T-helper 17 cell (primary cell): ENCODE measurements at places on chromosomes 16 and 17.
A peak's percentile ranks its signal among the peaks of the same experiment; 100 is the strongest.

DNA sequence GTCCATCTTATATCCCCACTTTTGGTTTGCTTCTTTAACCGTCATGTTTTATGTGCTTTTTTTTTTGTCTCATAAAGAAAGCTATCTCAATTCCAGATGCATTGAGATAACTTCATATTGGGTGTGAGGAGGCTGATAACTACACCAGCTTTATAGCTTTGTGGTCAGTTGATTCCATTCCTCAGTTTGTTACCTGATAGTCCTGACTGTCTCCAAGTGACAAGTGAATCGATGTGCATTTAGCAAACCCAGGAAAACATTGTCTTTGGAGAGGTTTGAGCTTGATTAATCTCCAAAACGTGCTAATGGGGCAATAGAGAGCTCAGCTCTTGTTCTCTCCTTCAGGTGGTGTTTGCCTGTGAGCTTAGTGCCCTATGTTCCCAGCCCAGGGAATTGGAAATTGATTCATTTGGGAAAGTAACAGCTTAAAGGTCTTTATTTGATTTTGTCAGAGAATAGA is 22.7 kb downstream of the HS3ST3B1 start:
- no peak for DNase-seq

- no peak for DNase-seq
Observed at GRCh38 chr17:7156342-7156940, 22.7 kb downstream of the ASGR1 start.

DNA sequence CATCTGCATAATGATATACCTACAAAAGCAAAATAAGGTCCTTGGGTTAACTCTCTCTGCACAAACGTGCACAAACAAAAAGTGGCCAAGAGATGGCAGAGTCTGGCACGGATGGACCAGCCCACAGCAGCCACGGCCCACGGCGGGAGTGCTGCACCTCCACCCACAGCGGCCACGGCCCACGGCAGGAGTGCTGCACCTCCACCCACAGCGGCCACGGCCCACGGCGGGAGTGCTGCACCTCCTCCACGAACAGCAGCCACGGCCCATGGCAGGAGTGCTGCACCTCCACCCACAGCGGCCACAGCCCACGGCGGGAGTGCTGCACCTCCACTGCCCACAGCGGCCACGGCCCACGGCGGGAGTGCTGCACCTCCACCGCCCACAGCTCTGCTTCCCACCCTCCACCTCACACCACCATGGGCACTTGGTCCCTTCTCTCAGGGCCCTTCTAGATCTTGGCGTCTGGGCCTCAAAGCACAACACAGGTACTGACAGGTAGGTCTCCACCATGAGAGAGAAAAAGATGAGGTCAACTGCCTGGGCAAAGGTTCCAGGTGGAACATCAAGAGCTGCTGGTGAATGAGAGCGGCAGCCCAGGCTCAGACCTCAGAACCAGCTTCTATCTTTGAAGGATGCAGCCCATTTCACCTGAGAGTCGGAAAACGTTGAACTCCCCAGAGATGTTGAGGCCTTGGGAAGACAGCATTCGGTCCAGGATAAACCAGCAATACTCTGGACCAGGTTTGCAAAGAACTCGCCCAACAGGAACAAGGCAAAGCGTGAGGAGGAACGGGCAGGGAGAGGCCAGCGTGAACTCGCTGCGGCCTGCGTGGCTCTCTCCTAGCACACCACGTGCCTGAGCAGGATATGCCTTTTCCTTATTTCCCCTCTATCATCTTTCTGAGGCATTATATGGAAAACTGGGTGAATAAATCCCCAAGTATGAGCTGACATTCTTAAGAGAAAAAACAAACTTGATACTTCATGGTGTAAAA is 124.5 kb downstream of the ZNF778 start:
- DNase-seq, result no peak

DNA sequence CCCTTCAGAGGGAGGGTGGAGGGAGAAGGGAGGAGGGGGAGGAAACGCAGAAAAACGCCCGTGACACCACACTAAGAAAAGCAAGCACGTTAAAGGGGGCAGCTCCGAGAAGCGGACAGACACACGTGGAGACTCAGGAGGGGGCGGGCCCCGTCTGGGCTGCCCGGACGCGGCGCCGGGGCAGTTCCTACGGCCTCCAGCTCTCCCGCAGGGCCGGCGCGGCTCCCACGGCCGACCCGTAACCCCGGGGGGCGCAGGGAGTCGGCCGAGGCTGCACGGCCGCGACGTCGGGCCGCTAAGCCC is 362 bp downstream of the KLHDC4 start:
- DNase-seq, result no peak

DNA sequence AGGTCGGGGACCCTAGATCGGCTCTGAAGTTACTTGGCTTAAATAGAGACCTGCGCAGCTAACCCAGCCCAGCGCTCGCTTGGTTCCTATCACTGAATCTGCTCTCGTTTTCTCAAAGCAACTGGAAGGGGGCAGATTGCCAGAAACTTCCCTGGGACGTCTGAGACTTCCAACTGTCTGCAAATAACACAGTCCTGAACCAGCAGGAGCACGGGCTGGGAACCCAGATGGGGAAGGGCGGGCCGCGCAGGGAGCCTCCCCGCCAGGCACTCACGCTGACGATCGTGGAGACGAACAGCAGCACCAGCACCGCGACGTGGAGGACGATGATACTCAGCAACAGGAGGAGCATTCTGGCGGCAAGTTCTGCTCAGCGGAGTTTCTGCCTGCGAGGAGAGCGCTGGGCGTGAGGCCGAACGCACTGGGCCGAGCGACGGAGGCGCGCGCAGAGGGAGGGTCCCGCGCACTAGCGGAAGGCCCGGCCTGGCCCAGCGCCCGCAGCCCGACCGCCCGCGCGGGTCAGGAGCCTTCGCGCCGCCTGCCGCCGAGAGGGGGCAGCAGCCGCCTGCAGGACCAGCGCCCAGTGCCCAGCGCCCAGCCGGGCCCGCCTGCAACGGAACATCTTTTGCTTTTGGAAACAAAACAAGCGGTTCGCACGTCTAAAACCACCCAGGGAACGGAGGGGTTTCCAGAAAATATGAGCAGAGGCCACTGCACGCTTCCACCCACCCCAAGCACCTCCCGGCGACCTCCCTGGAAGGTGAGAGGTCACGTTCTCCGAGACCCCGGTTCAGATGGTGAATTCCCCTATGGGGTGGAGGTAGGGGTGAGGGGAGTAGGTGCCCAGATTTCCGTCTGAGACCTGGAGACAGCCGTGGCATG is 4.5 kb downstream of the PMP22 start:
- peak; percentile 15 for DNase-seq

- DNase-seq, result no peak
Observed at GRCh38 chr16:17476414-17477259, 5.9 kb upstream of the XYLT1 start.

GRCh38 chr17:2384439-2385127 is 16.3 kb downstream of the MNT start:
- DNase-seq, result no peak

- DNase-seq, result no peak
Observed at GRCh38 chr16:1723450-1724147, 17.6 kb downstream of the MAPK8IP3 start.

- DNase-seq, result no peak
Observed at GRCh38 chr17:76716839-76717215, 6.1 kb upstream of the MXRA7 start.

DNA sequence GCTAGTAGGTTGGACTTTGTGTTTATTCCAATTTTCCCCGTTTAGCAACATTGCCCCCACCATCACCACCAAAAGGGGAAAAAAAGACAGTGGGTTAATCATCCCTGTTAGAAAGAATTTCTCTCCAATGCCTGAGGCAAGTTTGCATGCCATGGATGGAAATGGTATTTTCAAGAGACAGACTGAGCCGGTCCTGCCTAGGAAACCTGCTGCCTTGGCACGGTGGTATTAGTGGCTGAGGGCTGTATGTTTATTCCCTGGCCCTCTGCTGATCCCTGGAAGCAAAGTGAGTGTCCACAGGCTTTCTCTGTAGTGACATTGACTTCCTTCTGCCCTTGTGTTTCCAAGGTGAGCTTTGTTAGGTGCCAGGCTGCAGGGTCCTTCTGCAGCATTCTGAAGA is 427.0 kb upstream of the RBFOX1 start:
- no peak for DNase-seq

GRCh38 chr16:78563905-78564304 is 464.5 kb downstream of the WWOX start:
- DNase-seq, result no peak

- DNase-seq, result no peak
Observed at GRCh38 chr17:21538615-21539014, 153.7 kb upstream of the KCNJ18 start.

GRCh38 chr16:14347706-14348105 is 276.6 kb downstream of the MRTFB start:
- DNase-seq, result no peak

GRCh38 chr16:10608687-10609401 is 28.4 kb upstream of the EMP2 start:
- DNase-seq, result no peak

DNA sequence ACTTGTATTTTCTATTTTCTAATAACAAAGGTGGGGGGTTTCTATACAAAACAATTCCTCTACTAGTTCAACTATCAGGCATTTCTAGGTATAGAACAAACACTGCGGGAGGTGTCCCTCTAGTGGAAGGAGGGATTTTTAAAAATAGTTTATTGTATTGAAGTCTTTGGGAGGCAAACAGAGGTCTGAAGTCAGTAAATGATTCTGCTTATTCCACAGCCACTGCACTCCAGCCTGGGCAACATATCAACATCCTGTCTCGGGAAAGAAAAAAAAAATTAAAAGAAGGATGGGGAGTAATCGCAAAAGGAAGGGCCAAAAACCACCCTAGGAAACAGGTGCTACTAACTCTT is 648 bp upstream of the ERCC4 start:
- DNase-seq, result no peak

- no peak for DNase-seq
Observed at GRCh38 chr16:57646388-57647039, 18.1 kb downstream of the ADGRG1 start.
